Fibroblast of mammary gland (primary cell): ENCODE measurements at places on chromosomes 7 and 10.
A peak's percentile ranks its signal among the peaks of the same experiment; 100 is the strongest.

GRCh38 chr10:75980419-75981002, 549.1 kb downstream of the LRMDA start:
- no peak for DNase-seq

GRCh38 chr7:117931314-117931713, 58.1 kb upstream of the CTTNBP2 start:
- no peak for DNase-seq

- no peak for DNase-seq
Measured at GRCh38 chr10:113450046-113450804, 102.6 kb upstream of the HABP2 start.

DNA sequence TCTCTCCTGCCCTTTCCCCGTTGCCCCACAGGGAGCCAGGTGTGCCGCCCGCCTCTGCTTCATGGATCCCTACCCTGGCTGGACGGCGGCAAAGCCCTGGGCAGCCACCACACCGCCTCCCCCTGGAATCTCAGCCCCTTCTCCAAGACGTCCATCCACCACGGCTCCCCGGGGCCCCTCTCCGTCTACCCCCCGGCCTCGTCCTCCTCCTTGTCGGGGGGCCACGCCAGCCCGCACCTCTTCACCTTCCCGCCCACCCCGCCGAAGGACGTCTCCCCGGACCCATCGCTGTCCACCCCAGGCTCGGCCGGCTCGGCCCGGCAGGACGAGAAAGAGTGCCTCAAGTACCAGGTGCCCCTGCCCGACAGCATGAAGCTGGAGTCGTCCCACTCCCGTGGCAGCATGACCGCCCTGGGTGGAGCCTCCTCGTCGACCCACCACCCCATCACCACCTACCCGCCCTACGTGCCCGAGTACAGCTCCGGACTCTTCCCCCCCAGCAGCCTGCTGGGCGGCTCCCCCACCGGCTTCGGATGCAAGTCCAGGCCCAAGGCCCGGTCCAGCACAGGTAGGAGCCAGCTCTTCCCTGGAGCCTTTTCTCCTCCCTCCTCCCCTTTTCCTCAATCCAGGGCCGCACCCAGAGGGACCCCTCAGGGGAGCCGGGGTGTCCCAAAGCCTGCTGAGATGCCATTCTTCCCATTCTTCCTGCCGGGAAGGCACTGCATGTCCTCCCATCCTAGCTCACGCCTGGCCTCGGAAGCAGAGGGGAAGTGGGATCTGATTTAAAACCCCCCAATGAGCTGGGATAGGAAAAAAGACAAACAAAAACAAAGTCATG, 4.0 kb downstream of the GATA3 start:
- DNase-seq = no peak

- no peak for DNase-seq
Measured at GRCh38 chr7:157463245-157463644, 126.4 kb downstream of the DNAJB6 start.

GRCh38 chr7:89666136-89666835, 488.0 kb upstream of the STEAP1 start:
- DNase-seq = peak; percentile 8

DNA sequence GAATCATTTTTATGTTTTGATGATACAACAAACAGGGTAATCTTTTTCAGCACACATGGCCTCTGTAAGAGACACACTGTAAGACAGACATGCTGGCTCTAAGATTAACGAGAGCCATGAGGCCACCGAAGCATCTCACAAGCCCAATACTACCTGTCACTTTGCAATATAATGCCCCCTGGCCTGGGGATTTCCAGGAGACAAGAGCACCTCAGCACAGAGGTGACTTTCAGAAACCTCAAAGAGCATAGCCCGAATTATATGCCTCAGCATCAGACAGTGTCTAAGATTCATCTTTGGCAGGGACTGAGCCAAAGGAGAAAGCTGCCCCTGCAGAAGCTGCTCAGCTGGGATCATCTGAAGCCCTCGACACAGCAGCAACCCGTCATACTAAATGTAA, 44.2 kb upstream of the TMEM213 start:
- no peak for DNase-seq

DNA sequence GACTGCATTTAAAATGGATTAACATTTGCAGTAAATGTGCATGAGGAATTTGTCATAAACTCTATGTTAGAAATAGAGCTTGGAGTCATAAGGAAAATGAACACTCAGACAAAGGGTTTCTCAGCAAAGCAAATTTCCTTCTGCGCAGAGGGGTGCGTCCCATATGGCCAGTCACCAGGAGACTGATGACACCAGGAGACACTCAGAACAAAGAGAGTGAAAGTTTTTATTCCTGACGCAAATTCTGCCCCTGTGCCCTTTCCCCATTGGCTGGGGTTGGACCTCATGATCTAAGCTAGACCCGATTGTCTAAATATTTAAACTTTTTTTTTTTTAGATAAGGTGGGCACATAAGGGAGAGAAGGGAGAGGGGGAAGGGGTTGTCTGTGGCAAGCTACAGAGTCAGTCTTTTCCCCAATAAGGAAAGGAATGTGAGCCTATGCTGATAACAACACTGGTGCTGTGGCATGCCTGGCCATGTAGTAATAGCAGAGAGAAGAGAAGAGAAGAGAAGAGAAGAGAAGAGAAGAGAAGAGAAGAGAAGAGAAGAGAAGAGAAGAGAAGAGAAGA, 202.0 kb downstream of the POM121L12 start:
- DNase-seq = no peak

- DNase-seq = no peak
Measured at GRCh38 chr10:26085549-26085948, 131.0 kb upstream of the GAD2 start.

GRCh38 chr7:10910447-10910846, 63.2 kb upstream of the PHF14 start:
- no peak for DNase-seq

GRCh38 chr10:78035025-78035424, 1.4 kb downstream of the RPS24 start:
- peak; percentile 31 for DNase-seq
